ENCODE measurements at places on chromosomes 16 and 17.

DNA sequence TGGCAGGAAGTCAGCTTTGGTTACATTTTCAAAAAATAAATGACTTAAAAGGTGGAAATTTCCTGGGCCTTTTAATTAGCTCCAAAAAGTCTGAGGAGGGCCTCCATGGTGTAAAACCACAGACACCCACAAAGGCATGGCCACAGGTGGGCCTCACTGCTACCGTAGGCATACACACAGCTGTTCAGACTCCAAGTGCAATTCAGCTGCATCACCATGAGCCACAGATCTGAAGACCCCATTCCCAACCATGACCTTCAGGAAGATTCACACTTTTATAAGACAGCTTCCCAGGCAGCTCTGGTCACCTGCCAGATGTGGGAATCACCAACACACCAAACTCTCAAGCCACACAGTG, 20.6 kb downstream of the CSNK2A2 start:
- no peak for DNase-seq

- DNase-seq = no peak
These were observed 61.6 kb downstream of the HSD17B2 start for GRCh38 chr16:82096641-82097040.

GRCh38 chr17:66835476-66835875, 559 bp downstream of the CACNG5 start:
- DNase-seq = no peak

DNA sequence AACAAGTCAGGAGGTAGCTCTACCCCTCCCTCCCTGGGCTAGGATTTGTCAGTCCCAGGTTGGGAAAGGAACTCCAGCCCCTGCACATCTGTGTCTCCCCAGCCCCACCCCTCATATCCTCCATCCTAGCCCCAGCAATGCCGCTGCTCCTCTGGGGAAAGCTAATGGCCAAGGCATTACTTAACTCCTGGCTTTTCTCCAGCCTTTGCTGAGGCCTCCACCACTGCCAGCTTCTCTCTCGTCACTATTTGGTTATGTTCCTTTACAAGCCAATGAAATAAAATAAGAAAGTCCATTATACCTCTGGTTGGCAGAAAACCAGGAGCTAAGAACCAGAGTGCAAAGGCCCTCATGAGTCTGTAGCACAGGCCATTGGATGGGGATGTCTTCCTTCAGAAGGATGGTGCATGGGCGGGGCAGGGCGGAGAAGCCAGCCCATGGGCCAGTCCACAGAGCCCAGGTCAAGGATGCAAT, 171.0 kb downstream of the CCDC182 start:
- no peak for DNase-seq

GRCh38 chr17:42009170-42009569, 8.1 kb downstream of the DNAJC7 start:
- no peak for DNase-seq

DNA sequence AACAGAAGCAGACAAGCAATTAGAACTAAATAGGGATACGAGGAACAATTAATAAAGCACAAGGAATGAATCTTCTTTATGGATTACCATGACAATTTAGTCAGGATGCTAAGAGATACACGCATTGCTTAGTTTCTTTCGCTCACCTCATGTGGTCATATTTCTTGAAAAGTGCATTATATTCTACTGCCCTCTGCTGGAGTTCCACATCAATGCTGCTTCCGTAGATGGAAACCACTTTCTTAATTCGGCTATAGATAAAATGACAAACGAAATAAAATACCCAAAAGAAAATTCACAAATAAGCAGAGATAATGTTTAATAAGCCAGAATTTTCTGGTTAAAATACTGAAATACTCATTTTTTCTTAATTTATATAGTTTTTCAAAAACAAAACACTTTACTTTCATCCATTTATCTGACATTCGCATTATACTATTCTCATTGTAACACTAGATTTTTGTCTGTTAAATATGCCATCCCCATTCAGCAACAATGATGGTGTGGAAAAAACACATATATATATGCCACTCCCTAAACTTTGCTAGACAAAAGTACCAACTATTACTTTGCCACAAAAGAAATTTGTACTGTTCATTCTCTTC, 22.0 kb upstream of the PHLPP2 start:
- DNase-seq = no peak

DNA sequence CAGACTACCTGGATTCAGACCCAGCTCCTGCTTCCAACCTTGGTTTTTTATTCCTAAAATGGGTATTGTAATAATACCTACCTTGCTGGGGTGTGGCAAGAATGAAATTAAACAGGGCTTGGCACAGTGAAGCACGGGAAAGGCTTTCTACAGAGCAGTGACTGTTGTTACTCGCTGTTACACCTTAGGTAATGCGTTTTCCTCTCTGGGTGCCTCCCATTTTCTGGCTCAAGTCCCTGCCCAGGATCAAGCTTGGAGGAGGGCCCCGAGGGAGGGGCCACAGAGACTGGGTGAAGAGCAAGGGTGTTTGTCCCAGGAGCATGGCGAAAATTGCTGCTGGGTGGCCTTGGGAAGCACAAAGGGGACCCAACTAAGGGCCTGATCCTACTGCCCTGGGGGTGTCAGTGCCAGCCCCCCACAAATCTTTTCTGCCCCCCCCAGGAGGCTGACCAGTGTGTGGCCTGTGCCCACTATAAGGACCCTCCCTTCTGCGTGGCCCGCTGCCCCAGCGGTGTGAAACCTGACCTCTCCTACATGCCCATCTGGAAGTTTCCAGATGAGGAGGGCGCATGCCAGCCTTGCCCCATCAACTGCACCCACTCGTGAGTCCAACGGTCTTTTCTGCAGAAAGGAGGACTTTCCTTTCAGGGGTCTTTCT, 13.3 kb downstream of the MIEN1 start:
- DNase-seq = no peak

DNA sequence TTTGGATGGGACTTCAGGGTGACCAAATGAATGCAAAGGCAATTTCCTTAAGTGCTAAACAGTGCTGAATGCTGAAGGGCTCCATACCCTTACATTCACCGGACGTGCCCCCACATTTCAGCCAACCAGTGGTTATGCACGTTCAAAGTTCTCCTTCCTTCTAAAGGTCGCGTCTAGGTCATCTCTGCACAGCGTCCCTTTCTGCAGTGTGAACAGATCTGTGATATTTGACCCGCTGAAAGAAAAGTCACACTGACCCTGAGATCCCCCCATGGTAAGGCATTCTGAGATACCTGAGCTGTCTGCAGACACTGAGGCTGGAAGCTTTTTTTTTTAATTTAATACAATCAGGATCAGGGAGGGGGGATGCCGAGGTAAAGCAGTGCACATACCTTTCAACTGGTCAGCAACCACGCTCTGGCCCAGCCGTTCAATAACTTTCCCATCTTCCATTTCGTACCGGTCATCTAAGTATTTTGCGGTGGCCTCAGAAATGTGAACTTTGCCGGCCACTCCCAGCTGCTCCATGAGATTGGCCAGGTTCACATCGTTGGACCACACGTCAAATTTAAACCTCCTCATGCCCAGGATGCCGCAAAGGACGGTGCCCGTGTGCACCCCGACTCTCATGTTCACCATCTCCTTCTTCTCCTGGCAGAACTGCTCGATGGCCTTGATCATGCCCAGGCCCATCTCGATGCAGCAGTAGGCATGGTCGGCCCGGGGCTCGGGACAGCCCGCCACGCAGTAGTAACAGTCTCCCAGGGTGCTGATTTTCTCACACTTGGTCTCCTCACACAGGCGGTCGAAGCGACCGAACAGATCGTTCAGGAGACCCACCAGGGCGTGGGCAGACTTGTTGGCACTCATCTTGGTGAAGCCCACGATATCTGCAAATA, 2.6 kb downstream of the ADCY9 start:
- DNase-seq = no peak

- no peak for DNase-seq
These were observed 496 bp downstream of the TOX3 start for GRCh38 chr16:52546291-52547003.

DNA sequence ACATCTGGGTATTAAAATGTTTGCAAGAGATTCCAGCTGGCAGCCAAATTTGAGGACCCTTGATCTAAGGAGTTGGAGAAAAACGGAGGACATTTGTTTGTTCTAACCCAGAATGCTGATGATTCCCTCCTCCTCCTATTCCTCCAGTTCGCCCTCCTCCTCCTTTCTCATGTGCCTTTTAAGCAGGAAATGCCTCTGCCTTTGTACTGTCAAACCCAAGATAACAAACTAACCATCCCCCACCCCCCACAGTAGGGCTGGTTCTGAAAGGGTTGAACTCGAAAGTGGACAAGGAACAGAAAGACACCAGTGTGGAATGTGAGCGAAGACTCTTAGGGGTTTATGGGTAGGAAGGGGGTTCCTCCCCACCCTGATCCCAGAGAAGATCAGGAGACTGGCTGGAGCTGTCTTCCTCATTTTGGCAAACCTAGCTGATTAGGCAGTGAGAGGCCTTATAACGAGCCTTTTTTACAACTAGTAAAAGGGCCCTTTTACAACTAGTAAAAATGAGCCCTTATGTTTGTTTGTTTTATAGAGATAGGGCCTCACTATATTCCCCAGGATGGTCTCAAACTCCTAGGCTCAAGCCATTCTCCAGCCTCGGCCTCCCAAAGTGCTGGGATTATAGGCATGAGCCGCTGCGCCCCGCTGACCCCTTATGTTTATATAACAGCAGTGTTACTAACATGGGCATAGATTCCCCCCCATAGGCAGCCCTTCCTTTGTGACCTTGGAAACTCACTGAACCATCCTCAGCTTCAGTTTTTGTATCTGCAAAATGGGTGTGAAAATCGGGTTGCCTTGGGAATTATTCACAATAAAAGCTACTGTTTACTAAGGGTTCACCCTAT, 975 bp downstream of the CHD9 start:
- DNase-seq = no peak

DNA sequence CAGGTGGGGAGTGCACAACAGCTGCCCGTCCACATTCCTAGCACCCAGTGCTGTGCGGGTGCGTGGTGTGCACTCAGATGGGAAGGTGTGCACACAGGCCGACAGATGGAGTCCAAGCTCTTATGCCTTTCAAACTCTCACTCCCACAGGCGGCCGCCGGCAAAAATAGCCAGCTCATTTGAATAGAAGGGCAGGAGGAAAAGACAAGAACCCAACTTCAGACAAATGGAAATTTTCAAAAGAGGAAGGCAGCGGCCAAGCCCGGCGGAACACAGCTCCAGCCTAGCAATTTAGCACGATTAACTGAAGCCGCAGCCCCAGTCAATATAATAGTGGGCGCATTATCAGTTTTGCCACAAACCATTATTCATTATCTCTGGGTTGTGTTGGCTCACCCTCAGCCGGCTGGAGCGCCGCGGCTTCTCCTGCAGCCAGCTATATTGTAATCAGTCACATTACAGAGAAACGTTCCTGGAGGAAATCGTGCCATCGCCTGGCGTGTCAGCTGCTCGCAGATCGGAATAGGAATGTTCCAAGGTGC, 103.9 kb upstream of the SEC14L1 start:
- no peak for DNase-seq

DNA sequence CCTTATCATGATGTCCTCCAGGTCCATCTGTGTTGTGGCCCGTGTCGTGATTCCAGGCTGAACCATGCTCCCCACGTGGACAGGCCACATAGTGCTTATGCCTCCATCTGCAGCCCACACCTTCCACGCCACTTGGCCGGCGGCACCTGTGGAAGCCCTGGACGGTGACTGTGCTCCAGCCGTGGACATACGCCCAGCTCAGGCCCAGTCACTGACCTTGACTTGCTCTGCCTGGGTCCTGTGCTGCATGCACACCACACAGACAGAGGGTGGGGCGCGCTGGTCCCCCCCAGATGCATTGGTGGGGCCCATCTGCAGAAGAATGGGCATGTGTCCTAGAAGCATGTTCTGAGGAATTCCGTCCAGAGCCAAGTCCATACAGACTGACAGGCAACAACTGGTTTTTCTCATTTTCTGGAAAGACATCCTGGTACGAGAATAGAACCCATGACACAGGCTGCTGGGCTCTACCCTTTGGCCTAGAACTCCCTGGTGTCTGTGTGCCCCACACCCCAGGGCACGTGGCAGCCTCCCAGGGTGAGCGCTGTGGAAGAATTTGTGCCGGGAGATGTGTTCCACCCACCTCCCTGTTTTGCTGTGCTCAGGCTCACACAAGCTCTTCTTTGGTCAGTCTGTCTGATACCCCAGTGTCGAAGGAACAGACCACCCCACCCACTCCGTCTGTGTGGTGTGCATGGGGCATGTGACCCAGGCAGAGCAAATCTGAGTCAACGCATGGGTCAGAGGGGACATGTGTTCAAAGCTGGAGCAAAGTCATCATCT, 39.5 kb downstream of the GPT2 start:
- DNase-seq = no peak

DNA sequence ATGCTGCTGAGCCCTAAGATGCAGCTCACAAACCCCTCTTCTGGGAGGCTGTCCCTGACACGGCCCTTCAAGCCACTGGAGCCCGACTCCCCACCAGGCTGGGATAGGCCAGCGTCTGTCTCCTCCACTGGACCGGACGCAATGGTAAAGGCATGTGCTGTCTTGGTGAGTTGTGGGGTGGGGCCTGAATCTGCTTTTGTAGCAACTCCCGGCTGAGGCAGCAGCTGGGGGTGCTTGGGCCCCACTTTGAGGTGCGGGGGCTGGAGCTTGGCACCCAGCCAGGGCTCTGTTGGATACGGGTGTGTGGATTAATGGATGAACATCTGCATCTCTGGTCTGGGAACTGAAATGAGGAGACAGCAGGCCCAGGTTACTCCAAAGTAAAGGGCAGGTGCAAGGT, 3.5 kb upstream of the NLRC3 start:
- DNase-seq = no peak

DNA sequence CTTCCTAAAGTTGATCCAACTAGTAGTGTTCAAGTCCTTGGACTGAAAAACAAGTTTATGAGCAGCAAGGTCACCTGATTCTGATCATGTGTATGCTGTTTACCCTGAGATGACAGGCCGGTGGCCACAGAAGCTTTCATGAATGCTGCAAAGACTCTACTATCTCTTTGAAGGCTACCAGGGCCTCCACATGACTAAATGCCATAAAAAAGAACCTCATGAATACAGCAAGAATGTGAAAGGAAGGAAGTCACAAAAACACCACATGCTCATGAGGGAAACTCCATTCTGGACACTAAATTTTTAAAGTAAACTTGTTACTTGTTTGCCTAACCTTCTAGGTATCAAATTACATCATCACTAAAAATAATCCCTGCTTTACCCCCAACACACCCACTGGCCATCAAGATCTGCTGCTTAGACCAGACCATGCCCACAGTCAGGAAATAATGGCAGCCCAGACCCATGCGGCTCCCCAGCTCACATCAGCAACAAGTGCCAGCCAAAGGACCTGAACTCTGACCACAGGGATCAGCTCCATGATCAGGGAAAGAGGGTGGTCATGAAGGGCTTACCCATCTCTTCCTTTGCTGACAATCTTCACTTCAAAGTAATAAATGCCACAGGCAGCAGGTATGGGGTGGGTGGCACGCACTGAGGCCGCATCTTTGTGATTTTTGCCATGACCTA, 1.4 kb downstream of the RANBP10 start:
- DNase-seq = no peak

GRCh38 chr17:7703584-7704479, 1.2 kb upstream of the EFNB3 start:
- DNase-seq = no peak

DNA sequence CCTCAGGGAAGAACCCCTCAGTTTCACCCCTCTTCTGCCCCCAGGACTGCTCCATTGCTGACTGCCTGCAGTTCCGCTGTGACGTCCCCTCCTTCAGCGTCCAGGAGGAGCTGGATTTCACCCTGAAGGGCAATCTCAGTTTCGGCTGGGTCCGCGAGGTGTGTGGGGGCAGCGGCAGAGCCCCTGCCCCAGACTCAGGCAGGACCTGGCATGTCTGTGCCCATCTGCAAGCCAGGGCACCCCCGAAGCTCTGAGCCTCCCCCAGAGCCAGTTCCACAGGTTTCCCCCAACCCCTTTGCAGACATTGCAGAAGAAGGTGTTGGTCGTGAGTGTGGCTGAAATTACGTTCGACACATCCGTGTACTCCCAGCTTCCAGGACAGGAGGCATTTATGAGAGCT, 4.4 kb downstream of the COX6A2 start:
- no peak for DNase-seq

All from NCI-H187 treated with DMSO at 0.1 percent for 48 hours (cell line).